Lower lobe of right lung (tissue), 2 donors: ENCODE measurements at places on chromosomes 13 and 19. TPM values are rescaled to one million over a fixed set of nuclear protein-coding genes. Genes with fewer than 3 reads are reported as not detected.

DNA sequence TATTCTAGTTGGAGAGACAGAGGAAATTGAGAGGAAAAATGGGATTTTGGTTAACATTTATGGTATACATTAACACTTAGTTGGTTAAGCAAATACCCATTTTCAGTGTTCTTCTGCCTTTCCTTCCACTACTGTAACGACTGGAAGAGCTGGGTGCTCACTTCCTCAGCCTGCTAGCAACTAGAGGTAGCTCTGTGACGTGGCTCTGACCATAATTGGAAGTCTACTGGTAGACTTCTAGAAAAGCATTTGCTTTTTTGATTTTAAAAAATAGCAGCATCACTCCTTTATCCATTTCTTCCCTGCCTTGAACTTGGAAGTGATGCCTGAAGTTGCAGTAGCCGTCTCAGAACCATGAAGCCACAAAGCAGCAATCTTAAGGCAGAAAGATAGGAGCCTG is 15.9 kb downstream of the NHLRC3 start:
- no peak for DNase-seq

The ZNF177 gene
- total RNA-seq: 2.2 TPM

The KLHL1 gene
- not detected for total RNA-seq

DNA sequence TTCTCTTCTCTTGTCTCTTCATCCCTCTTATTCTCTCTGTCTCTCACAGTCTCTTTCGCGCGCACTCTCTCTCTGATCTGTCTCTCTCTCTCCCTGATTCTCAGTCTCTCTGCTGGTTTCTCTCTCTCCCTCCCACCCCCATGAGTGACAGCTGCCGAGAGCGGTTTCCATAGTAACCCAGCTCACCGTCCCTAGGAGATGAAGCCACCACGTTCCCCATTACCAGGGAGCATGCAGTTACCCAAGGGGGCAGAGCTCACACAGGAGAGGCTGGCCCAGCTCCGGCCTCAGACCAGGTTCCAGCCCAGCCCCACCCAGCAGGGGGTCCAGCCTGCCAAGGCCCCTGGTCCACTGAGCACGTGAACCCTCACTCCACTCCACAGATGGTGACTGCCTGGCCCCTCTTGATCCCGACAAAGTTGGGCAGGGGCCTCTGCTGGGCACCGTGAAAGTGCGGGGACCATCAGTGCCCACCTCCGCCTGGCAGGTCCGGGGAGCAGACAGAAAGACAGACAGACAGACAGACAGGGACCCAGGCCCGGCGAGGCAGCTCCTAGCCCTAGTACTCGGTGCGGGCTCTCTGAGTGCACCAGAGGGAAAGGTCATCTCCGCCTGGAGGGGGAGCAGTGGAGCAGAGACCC is 50.6 kb downstream of the CELF5 start:
- no peak for DNase-seq

DNA sequence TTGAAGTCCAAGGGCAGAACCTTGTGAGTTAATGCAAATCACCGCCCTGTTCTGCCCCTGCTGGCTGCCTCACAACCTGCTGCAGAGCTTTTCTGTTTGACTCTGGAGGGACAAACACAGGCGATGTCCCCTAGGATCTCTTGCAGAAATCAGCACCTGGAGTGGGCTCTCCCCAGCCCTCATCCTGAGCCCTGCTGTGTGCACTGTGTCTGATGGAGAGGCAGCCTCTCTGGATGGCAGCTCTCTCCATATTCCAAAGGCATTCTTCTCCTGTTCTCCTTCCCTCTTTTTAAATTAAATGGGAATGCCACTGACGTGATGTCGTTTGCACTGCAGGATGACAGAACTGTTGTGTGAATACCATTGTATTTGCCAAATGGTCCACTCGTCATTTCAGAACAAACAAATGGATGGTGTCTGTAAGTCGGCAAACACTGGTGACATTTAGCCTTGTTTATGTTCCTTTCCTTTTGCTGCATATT is 184.1 kb downstream of the ZNF536 start:
- no peak for DNase-seq

GRCh38 chr19:43569657-43570056 is 5.7 kb downstream of the XRCC1 start:
- no peak for DNase-seq

GRCh38 chr19:50628146-50628545 is 11.5 kb downstream of the SYT3 start:
- DNase-seq: no peak

GRCh38 chr19:19554074-19555023 is 16.3 kb downstream of the CILP2 start:
- peak; percentile 74 for DNase-seq
